ENCODE measurements at places on chromosomes 7 and 10.

DNA sequence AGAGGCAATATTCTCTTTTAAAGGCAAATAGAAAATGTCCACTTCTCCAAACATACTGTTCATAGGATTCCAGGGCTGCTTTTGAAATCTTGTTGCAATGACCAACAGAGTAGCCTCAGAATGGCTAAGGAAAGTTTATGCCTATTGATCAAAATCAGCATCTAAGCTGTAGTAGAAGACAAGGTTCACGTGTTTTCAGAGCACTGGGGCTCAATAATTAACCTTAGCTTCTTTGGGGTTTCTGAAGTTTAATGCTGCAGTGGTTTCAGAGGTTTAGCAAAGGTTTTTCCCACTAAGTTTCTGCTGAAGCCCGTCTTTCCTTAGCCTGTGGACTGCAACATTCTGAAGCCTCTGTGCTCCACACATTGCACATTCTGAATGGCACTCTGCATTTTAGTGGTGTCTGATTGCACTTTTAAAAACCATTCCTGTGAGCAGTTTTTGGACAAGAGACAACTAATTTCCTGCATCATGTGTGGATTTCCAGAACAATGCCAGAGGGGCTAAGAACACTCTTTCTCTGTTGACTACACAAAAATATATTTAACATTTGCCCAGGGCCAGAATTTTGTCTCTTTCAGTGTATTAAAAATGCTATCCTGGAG is 342.5 kb downstream of the PTEN start:
- no peak for DNase-seq

DNA sequence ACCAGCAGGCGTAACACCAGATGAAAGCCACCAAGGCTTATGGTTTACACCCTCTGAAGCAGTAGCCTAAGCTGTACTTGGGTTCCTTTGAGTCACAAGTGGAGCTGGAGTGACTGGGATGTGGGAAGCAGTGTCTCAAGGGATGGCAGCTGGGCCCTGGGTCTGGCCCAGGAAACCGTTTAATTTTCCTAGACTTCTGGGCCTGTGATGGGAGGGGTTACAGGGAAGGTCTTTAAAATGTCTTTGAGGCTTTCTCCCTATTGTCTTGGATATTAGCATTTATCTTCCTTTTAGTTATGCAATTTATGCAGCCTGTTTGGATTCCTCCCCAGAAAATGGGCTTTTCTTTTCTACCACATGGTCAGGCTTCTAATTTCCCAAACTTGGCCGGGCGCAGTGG is 568.2 kb downstream of the ANKRD7 start:
- no peak for DNase-seq

GRCh38 chr10:7657552-7657951 is 9.2 kb downstream of the ITIH5 start:
- no peak for DNase-seq

DNA sequence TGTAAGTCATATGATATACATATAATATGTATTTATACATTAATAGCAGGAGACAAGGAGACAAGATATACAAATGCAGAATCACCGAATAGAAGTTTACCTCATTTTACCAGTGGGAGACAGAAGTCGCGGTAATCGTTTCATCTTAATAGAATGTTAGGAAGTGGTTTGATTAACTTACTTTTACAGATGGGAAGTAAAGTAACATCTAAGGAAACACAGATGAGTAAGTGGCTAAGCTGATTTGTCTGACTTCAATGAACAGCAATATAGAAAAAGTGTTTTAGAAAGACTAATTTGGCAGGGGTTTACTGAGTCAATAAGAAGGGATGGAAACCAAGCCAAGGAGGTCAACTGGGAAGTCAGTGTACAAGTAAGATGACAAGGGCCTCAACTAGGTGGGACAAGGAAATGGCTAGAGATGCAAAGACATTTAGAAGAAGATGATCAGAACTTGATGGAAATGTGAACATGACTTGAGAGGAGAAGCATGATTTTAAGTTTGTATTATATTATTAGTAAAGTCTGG is 36.2 kb upstream of the FAM133B start:
- no peak for DNase-seq

DNA sequence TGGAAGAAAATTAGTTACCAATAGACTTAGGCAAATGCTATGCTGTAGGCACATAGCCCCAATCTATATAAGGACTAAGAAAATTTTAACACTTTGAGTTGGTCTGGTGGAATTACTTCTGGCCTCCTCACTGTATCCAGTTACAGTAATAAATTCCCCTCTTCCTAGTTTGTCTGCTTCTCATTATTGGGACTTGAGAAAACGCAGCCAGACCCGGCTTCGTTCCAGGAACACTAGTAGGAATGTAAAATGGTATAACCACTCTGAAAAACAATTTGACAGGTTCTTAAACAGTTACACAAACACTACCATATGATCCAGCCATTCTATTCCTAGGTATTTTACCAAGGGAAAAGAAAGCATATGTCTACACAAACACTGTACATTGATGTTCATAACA is 150.2 kb downstream of the VPS50 start:
- no peak for DNase-seq

- DNase-seq, result no peak
Observed at GRCh38 chr7:33950047-33950714, 44.8 kb downstream of the BMPER start.

DNA sequence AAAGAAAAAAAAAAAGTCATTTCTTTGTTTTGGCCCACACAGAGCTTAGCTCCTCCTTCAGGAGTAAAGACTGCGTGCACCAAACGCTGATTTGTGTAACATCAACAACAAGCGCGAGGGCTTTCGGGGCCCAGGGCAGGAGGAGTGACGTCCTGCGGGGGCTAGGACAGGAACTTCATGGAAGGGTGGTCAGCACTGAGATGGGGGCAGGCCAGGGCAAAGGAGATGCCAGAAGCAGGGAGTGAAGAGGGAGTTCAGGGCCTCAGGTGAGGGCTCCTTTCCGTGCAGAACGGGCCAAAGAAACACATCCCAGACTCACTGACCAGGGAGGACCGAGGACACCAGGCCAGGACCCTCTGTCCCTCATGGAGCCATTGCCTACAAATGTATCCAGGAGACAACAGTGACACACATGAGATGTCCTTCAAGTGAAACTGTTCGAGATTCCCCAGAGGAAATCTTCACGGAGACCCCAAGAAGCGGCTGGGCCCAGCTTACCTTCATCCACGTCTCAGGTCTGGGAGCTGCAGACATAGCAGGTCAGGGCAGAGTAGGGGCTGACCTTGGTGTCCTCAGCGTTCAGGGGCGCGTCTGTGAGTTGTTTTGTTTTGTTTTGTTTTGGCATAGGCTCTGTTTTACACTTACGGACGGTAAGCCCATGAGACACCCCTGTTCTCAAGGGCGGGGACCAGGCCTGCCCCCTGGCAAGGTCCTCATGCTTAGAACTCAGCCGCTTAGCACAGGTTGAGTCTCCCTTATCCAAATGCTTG is 30.4 kb upstream of the SHH start:
- DNase-seq, result no peak

GRCh38 chr10:53088961-53089360 is 316.4 kb upstream of the MBL2 start:
- DNase-seq, result no peak

GRCh38 chr7:113199841-113200240 is 81.5 kb upstream of the SMIM30 start:
- DNase-seq, result no peak

DNA sequence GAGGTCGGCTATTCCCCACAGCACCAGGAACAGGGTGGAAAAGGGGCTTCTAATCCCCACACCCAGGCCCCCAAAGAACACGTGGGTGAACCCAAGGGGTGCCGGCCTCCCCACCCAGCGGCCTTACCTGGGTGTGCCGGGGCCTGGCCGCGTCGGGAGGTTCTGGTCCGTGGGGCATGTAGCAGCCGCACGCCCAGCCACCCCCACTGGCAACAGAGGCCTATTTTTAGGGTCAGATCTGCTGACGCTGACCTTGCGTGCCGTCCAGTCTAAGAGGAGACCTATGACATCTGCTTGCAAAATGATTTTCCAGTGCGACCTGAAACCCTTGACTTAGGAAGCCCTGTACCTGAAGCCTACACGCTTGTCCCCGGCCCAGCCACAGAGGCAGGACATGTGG is 38.0 kb upstream of the SAMD8 start:
- DNase-seq, result no peak

DNA sequence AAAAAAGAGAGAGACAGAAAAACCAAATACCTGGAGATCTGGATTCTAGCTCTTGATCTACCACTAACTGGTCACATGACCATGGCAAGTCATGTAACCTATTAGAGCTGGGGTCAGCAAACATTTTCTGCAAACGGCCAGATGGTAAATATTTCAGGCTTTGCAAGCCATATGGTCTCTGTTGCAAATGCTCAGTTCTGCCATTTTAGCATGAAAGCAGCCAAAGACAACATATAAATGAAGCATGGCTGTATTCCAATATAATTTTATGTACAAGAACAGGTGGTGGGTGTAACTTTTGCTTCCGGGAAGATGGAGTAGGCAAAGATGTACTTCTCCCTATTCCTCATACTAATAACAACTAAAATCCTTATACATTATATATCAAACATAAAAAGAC is 6.7 kb downstream of the FRA10AC1 start:
- DNase-seq, result no peak

GRCh38 chr7:12320241-12320986 is 83.3 kb downstream of the VWDE start:
- DNase-seq, result no peak

GRCh38 chr7:111475959-111476358 is 86.3 kb downstream of the IMMP2L start:
- no peak for DNase-seq

GRCh38 chr10:71995887-71996575 is 31.8 kb downstream of the CHST3 start:
- DNase-seq, result no peak

DNA sequence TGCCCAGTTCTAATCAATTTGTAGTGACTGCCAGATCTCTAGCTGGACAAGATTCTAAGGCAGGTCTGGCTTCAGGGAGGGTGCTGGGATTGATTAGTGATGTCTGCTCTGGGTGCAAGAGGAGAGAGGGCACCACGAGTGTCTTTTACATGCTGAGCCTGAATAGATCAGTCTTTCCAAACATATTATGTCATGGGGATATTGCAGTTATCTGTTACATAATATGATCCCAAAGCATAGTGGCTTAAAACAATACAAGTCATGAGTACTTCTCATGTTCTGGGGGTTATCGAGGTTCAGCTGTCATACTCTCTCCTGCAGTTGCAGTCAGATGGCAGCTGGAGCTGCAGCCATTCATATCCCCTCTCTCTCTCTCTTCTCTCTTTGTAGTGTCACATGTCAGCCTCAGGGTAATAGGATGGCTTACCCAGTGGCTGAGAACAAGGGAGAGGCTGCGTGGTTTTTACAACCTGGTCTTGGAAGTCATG is 26.0 kb downstream of the SLC29A3 start:
- no peak for DNase-seq

DNA sequence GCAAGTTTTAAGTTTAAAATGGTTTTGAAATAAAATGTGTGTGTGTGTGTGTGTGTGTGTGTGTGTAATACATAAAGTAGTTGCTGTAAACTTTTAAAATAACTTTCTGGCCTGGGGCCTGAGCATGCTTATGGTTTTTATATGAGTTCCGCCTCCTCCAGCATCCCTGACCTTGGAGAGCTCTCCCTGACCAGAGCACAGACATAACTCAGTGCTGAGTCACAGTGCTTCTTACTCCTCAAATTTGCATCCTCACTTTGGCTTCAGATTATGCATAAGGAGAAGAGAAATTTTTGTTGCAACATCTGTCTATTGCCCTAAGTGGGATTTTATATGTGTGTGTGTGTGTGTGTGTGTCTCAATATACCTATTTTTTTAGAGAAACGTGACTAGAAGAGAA is 200.8 kb downstream of the ELMO1 start:
- no peak for DNase-seq

- peak; percentile 10 for DNase-seq
Observed at GRCh38 chr7:111090846-111091245, at the start of gene LRRN3. Gene LRRN3, plus strand, starts transcription at chr7:111091127. Its CDS starts 31,646 bp downstream, at chr7:111122773.

DNA sequence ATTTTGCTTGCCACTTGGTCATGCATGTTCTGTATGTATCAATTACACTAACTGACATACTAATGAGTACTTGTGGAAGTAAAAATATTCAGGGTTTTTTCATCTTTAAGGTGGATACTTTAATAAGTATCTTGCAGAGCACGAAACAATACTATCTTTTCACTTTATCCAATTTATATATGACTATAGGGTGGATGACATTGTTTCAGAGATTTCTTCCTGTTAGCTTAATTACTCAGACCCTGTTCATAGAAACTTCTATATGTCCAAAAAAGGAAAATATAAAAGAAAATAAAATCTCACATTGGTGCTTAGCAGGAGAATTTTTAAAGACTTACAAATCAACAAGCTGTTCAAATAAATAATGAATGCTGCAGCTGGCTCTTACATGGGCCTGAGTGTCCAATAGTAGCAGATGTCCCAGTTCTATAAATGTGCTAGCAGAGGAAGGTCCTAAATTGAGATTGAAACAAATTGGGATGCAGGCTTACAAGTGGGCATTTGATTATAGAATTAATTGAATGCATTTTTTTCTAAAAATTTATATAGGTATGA is 91.5 kb upstream of the THSD7A start:
- no peak for DNase-seq

DNA sequence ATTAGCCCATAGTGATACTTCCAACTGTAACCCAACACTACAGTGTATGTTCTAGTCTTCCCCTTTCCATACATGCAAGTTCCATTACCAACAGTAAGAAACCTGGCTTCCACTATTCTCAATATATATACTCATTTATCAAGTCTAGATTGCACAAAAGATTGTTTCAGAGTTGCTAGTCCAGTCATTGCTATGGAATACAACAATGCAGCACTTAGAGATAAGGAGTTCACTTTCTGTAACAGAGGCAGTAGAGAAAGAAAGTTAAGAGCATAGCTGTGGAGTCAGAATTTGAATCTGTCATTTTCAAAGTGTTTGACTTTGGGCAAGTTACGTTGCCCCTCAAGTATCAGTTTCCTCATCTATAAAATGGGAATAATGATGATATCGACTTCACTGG is 90.1 kb downstream of the RTKN2 start:
- DNase-seq, result no peak

DNA sequence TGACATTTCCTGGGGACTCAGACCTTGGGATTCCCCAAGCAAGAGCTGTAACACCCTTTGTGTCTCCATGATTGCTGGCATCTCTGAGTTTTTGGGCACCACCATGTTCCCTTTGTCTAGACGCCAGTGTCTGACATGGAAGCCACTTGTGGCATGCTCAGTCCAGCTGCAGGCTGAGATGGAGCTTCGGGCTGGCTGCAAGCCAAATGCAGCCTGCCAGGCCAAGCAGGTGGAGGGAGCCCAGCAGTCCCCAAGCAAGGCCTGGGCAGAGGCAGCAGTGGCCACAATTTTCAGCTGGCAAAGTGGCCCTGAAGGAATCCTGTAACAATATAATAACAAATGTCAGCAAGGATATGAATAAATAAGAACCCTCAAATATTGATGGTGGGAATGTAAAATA is 86.2 kb upstream of the ABCB5 start:
- no peak for DNase-seq

GRCh38 chr7:71842381-71842780 is 569.8 kb downstream of the CALN1 start:
- no peak for DNase-seq

DNA sequence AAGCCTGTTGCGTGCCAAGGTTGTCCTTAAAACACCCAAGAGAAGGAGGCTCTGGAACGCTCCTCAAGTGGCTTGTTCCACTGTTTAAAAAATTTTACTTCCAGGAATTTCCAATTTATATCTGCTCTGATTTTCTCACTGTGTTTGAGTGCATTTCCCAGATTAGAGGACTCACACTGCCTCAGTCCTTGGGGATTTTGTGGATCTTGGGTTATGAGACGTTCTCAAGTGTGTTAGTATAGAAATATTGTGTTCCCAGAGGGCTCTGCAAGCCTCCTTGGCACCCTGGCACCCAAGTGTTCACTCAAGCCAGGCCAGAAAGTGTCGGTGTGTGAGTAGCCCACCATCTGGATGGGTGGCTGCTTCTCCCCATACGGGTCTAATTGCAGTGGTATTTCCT is 192.2 kb downstream of the SNX10 start:
- DNase-seq, result no peak
